HCT116 (cell line): ENCODE measurements at places on chromosomes 12 and 14. TPM values are rescaled to one million over a fixed set of nuclear protein-coding genes. Genes with fewer than 3 reads are reported as not detected.

GRCh38 chr14:35740215-35740614 is 68.9 kb downstream of the RALGAPA1 start:
- no peak for DNase-seq

GRCh38 chr12:87853448-87854003 is 175.7 kb downstream of the C12orf50 start:
- DNase-seq: no peak

GRCh38 chr14:74257941-74258763 is 18.9 kb downstream of the VSX2 start:
- no peak for DNase-seq

DNA sequence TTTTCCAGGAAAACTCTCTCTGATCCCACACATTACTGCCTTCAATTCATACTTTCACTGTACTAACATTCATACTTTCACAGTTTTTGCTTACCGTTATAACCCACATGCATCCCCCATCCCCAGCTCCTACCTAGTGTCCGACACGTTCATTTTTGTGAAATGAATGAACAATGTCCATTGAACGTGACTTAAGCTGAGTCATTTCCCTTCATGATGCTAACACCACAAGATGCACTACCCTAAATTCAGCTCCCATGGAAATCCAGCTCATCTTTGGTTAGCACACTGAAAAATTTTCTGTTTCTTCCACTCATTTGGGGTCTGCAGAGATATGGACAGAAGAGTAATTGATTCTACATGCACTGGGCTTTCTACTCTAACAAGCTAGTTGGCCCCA is 84.7 kb downstream of the GALNT4 start:
- DNase-seq: no peak

DNA sequence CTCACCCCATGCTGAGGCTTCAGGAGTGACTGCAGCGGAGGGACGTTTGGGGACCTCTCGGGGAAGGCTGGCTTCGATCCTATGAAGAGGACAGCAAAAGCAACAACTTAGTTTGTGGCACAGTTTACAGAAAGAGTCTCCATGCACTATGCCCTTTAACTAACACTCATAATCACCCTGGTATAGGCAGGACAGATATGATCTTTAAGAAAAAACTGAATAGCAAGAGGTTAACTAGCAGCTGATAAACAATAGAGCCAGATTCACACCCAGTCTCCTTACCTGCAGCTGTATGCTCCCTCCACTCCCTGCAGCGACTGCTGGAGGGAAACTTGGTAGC is 27.4 kb downstream of the TMEM63C start:
- DNase-seq: no peak

- no peak for DNase-seq
These were observed 396.7 kb downstream of the NPAS3 start for GRCh38 chr14:33335366-33335765.

DNA sequence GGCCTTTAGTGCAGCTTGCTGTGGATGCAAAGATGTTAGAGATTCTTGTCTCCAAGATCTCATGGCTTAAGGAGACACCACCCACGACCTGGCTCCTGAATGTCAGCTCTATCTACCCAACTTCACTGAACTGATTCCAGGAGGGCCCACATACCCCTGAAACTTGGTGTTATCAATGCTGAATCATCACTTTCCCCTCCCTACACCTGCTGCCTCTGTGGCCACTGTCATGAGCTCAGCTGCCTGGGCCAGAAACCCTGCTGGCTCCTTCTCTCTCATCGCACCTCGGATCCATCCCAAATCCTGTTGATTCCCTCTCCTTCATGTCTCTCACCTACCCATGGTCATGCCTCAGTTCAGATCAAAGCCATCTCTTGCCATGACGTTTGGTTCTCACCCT is 15.1 kb upstream of the LHX5 start:
- DNase-seq: no peak

The ZNF891 gene
- 0.02 TPM for total RNA-seq

The KICS2 gene
- total RNA-seq: 18.1 TPM

The HOXC10 gene
- total RNA-seq: 3.8 TPM

The SERPINA1 gene
- total RNA-seq: 9.1 TPM
